ENCODE measurements at places on chromosomes 7 and 10.

DNA sequence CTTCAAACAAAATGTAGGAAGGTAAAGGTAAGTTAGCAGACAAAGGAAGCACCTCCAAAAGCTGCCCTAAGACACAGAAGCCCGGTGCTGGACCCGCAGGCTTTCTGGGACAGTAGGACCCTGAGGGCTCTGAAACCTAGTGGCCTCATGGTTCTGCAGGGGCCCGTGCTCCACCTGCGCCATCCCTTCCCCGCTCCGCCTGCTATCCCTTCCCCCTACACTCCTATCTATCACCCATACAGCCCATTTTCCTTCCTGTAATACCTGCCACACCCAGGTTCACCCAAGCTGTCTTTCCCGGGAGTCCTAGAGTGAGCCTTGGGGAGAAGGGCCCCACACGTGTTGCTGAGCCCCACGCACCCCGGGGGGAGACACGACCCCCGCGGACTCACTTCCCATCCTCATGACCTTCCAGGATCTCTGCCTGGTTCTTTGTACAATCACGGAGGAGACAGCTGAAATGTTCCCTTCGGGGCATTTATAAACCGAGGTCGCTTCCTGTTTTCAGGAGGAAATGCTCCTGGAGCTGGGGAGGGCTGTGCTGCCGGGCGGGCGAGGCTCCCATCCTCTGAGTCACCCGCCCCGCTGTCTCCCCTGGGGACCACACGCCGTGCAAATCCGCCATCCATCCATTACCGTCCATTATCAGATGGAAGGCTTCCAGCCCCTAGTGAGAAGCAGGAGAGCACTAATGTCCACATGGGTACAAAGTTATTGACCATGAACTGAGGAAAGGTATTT, 251.7 kb upstream of the PITRM1 start:
- no peak for DNase-seq

DNA sequence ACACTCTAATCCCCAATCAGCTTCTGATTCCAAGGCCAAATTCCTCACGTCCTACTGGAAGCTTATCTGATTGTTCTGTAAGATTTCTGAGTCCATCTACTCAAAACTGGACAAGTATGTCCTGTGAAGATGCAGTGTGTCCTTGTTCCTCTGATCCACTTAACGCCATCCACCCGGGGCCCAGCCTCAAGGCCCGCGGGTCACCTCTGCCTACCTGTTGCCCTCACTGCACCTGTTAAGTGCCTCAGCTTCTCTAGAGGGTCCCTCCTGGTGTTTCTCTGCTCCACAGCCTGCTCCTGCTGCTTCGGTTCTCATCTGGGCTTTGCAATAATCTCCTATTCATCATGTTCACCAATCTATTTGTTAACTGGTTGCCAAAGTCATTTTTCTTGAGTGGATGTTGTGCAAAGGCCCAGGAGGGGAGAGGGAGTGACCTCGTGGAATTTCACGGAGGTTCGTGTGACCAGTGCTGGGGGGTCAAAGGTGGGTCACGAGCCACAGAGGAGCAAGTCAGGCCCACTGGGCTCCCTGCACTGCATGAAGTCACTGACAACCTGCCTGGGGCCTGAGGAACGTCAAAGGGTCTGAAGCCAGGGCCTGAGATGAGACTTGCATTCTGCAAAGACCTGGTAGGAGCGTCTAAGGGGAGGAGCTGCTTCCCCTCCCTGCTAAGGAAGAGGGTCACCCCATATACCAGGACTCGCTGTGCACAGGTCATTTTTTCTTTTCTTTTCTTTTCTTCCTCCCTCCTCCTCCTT, 338.1 kb downstream of the WDR37 start:
- no peak for DNase-seq

DNA sequence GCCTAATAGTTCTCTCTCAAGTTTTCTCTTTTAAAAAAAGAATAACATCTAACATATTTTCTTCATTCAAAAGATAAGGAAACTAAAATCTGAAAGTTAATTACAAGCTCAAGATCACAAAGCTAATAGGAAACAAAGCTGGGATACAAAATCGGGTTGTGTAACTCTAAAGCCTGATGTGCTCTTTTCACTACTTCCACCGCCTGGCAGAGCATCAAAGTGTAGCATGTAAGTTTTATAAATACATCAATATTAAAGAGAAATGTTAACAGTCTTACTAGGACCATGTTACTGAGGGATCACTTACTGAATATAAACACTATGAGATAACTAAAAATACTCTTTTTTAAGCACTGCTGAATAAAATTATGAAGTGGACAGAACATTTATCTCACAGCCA, 97.2 kb downstream of the KMT2C start:
- DNase-seq, result no peak

GRCh38 chr7:128841921-128842673, 11.9 kb downstream of the FLNC start:
- no peak for DNase-seq

DNA sequence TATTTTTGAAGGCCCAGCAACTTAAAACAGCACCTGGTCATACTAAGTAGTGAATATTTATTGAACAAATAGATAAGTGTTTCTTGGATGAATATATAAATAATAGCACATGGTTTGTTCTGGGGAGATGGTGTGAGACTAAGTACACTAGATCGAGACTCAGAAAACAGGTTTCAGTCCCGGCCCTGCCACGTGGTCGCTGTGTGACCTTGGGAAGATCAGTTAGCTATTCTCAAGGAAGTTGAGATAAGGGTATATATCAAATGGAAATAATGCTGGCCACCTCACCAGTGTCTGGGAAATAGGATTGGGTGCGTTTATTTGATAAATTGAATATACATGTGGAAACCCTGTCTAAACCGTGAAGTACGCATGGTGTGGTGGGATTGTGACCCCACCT, 354.6 kb downstream of the SDK1 start:
- DNase-seq, result no peak

- DNase-seq, result no peak
These were observed 159.3 kb downstream of the MGMT start for GRCh38 chr10:129626309-129626708.

DNA sequence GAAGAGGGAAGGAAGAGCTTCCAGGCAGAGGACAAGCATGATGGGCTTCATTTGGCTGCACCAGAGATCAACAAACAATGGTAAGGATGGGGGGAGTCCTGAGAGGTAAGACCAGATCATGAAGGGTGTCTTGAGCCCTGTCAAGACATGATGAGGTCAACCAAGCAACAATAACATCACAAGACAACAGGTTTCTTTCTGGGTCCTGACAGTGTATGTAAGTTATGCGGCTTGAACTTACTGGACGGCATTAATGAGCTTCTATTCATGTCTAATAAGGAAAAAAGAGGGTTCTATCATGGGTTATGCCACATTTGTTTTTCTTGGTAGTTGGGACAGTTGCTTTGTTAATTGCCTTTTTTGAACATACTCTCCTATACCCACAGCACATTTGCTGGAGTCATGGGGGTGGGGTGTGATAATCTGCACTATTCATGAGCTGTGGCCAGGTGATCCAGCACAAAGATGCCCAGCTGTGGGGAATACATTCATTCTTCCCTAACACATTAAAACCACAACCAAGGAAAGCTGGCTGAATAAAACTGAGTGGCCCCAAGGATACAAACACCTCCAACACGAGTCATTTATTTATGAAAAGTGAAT, 168.8 kb upstream of the KLF14 start:
- DNase-seq, result no peak

DNA sequence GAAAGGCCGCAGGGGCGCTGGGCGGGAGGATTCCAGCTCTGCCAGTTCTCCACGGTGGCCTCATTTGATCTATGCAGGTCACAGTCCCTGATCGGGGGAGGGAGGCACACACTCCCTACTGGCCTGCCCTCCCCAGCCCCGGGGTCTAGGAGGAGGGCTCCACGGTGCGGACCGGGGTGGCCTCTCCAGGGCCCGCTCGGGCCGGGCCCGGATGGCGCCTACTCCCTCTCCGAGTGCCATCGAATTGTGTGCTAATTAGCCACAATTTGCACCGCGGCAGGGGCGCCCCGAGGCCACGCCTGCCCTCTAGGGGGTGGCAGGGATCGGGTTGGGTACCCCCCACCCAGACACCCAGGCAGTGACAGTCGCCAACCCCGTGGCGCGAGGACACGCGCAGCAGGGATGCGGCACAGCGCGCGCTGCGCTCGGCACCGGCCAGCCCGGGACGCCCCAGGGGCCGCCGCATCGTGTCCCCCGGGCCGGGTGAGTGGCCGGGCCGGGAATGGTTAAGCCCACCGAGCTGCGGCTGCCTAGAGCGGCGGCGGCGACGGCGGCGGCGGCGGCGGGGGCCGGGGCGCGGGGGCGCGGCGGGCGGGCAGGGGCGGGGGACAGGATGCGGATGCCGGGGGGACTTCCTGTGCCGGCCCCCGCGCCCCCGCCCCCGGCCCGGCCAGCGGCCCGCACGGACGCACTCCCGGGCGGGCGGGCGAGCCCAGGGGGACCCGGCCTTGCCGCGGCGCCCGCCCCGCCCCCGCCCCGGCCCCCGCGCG, at the start of gene ZNF853:
TSS of gene ZNF853 (plus strand) at position 658 of the 770 bp plus-strand sequence. CDS start 565 bp downstream, outside the sequence.
- no peak for DNase-seq

Data from stimulated activated CD8-positive, alpha-beta memory T cell treated with anti-CD3 and anti-CD28 coated beads, Interleukin-2, amount 100 ng/mL, for 1 hour (primary cell).